Neural crest cell (in vitro differentiated cells): ENCODE measurements at places on chromosomes 2 and 18. TPM values are rescaled to one million over a fixed set of nuclear protein-coding genes. Genes with fewer than 3 reads are reported as not detected.
A peak's percentile ranks its signal among the peaks of the same experiment; 100 is the strongest.

Gene SH3BP4
- total RNA-seq: 32.1 and 37.1 TPM in 2 replicates

Gene CFAP53
- total RNA-seq: 0.54 and 0.84 TPM in 2 replicates

Gene C2orf66
- total RNA-seq: 0.23 TPM in 1 of 2 replicates, not detected in the other

Gene MROH2A
- not detected in 2 replicates for total RNA-seq

Gene LRP1B
- total RNA-seq: 0.54 and 1.5 TPM in 2 replicates

Gene HOXD9
- not detected in 2 replicates for total RNA-seq

- H3K27ac ChIP-seq: no peak overlapping the region
- H3K4me1 ChIP-seq: peaks cover 26% of the 10 kb centered on the region
- H3K36me3 ChIP-seq: no peaks in the 10 kb centered on the region
- H3K27me3 ChIP-seq: no peaks in the 10 kb centered on the region
- no peak overlapping the region for H3K4me3 ChIP-seq
These were observed 145.3 kb upstream of the ITGA4 start for GRCh38 chr2:181311837-181312236.

DNA sequence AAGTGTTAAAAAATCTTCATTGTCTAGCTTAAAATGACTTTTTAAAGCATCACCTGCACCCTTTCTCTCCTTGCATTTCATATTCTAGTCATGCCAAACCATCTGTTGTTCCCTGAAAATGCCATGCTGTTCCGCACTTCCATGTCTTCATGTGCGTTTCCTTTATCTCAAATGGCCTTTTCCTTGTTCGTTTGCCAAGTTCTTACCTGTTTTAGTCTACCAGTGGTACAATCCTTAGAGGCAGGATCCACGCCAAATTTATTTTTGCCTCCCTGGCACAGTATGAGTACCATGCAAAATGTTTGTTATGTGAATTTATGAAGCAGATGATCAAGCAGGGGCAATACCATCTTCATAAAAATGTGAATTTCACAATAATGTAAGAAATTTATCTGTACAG lies 37.0 kb downstream of the TMEFF2 start:
- no peak overlapping the region for H3K27ac ChIP-seq
- no peaks in the 10 kb centered on the region for H3K27me3 ChIP-seq
- no peak for DNase-seq
- no peaks in the 10 kb centered on the region for H3K36me3 ChIP-seq

GRCh38 chr18:31497404-31497835 lies 557 bp upstream of the DSG2 start:
- peaks cover 36% of the 10 kb centered on the region for H3K27me3 ChIP-seq
- H3K36me3 ChIP-seq: no peaks in the 10 kb centered on the region
- H3K4me1 ChIP-seq: peaks cover 9% of the 10 kb centered on the region
- H3K4me3 ChIP-seq: peak overlapping the region; percentile 83
- H3K27ac ChIP-seq: no peak overlapping the region

- H3K27ac ChIP-seq: no peak overlapping the region
- no peaks in the 10 kb centered on the region for H3K4me1 ChIP-seq
- H3K4me3 ChIP-seq: no peak overlapping the region
- H3K36me3 ChIP-seq: no peaks in the 10 kb centered on the region
- DNase-seq: no peak
These were observed 360.2 kb upstream of the POU3F3 start for GRCh38 chr2:104493698-104494097.

GRCh38 chr2:10412380-10412779 lies 35.7 kb downstream of the ODC1 start:
- no peak overlapping the region for H3K27ac ChIP-seq
- H3K4me1 ChIP-seq: peaks cover 7% of the 10 kb centered on the region
- no peaks in the 10 kb centered on the region for H3K36me3 ChIP-seq
- no peak overlapping the region for H3K4me3 ChIP-seq

- no peaks in the 10 kb centered on the region for H3K27me3 ChIP-seq
- peaks cover 7% of the 10 kb centered on the region for H3K36me3 ChIP-seq
- H3K27ac ChIP-seq: no peak overlapping the region
- no peaks in the 10 kb centered on the region for H3K4me1 ChIP-seq
- no peak overlapping the region for H3K4me3 ChIP-seq
- no peak for DNase-seq
These were observed 76.2 kb downstream of the ATAD2B start for GRCh38 chr2:23850564-23851256.
